Heart left ventricle (tissue), 16 donors: ENCODE measurements at places on chromosomes 13 and 19.

DNA sequence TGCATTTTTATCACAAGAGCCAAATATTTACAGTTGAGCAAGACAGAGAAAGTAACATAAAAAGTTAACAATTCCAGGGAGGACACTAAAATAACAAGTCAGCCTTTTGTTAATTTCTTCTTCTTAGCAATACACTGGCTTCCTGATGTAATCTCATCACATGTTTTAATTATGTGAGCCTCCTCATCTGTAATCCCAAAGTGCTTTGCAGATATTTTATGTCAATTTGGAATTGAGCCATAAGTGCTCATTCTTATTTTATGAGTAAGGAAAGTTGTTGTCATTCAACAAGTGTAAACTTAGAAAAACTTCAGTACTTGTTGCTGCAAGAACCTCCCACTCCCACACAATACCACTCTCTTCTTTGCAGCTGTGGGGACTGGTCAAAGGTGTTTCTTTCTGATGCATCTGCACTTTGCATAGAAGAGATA lies 223.6 kb downstream of the GPC6 start:
- DNase-seq: no peak

GRCh38 chr13:30849611-30850010 lies 56.5 kb upstream of the MEDAG start:
- DNase-seq: no peak

- DNase-seq: no peak
Observed at GRCh38 chr13:39016787-39017186, 21.1 kb downstream of the PROSER1 start.

GRCh38 chr13:101530293-101530692 lies 77.8 kb downstream of the ITGBL1 start:
- no peak for DNase-seq

- DNase-seq: no peak
Observed at GRCh38 chr13:98460516-98460915, 116.4 kb downstream of the STK24 start.

DNA sequence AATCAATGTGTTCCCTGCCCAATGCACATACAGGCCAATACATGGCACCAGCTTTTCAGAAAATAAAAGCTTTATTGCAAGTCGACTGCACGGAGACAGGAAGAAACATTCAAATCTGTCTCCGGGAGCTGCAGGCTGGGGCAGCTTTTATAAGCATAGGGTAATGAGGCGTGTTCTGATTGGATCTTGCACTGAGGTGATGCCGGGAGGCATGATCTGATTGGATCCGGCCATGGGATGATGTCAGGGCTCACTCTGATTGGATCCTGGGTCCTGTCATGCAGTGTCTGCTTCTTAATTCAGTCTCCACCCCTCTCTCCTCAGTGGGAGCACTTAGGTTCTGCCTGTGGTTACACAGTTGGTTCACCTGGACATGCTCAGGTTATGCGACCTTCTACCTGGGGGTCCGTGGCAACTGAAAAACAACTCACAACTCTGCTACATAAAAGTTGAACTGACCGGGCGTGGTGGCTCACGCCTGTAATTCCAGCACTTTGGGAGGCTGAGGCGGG lies 11.8 kb upstream of the FBN3 start:
- DNase-seq: no peak

- no peak for DNase-seq
Observed at GRCh38 chr13:100611678-100612492, 23.3 kb upstream of the GGACT start.

DNA sequence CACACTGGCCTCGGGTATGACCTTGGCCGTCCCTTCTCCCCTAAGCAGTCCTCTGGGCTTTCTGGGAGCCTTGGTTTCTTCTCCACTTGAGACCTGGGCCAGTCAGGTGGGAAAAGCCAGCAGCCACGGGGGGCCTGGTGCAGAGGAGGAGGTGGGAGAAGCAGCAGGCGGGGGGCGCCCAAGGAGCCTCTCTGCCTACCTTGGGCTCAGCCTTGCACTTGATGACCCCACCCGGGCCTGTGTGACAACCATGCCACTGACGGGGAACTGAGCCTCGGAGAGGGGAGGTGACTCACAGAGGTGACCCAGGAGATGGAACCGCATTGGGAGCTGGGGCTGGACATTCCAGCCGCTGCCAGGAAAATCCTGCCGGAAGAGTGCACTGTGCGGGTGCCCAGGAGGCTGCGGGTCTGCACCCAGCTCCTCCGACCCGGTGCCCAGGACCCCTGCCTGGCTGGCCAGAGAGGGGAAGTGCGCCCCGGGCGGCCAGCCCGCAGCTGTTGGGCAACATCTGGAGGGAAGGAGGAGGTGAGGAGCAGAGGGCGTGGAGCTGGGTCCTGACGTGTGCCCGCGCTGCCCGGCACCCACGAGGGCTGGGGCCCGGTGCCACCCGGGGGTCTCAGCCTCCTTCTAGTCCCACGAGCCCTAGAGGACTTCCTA lies 23.4 kb upstream of the SLC7A10 start:
- no peak for DNase-seq

- no peak for DNase-seq
Observed at GRCh38 chr13:46119883-46120614, 15.2 kb upstream of the CPB2 start.

- no peak for DNase-seq
Observed at GRCh38 chr13:28237944-28238343, 99.6 kb downstream of the PAN3 start.

GRCh38 chr13:71677124-71677523 lies 189.9 kb downstream of the DACH1 start:
- DNase-seq: no peak

DNA sequence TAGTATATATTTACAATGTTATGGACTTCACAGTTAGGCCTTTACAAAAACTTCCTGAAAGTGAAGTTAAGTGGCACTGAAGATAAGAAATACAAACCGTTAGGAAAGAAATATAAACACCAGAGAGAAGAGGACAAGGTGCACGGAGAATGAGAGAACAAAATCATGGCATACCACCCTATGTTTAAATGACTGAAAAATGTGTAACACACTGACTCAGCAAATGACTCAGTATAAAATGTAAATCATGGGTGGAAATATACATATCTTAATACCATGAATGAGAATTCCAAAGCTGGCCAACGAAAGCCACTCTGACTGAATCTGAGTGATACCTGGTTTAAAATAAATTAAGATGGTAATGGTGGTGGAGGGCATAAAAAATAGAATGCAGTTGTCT lies 260.8 kb downstream of the DNAJC15 start:
- no peak for DNase-seq

DNA sequence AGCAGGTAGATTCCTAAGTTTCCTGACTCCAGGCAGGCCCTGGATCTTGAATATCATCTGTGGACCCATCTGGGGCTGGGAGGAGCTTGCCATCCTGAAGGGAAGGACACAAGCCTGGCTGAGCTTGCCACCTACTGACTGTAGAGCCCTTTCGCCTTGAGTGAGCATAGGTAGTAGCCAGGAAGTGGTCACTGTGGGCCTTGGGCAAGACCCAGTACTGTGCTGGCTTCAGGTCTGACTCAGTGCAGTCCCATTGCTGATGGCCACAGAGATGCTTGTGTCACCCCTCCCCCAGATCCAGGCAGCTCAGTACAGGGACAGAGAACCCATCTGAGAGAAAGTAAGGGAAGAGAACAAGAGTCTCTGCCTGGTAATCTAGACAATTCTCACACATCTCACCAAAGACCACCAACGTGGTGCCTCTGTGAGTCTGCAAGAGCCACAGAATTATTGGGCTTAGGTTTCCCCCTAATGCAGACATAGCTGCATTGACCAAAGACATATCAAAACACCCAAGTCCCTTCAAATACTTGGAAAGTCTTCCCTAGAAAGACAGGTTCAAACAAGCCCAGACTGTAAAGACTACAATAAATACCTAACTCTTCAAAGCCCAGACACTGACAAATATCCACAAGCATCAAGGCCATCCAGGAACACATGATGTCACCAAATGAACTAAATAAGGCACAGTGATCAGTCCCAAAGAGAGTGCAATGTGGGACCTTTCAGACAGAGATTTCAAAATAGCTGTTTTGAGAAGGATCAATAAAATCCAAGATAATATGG lies 108.2 kb upstream of the WASF3 start:
- DNase-seq: no peak

DNA sequence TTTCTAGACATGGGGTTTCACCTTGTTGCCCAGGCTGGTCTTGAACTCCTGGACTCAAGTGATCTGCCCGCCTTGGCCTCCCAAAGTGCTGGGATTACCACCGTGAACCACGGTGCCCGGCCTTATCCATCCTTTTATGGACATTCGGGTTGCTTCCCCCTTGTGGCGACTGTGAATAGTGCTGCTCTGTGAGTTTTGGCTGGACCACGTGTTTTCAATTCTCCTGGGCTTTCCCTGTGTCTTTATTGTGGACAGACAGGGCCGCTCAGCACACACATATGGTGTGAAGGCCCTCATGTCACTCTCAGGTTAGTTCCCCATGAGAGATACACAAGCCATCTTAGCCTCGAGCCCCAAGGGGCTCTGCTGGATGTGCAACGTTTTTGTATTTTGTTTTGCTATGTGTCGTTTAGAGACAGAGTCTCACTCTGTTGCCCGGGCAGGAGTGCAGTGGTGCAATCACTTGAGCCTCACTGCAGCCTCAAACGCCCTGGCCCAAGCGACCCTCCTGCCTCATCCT lies 40.5 kb downstream of the MAU2 start:
- DNase-seq: peak; percentile 80

- no peak for DNase-seq
Observed at GRCh38 chr19:1465191-1466016, 13.6 kb downstream of the C19orf25 start.

DNA sequence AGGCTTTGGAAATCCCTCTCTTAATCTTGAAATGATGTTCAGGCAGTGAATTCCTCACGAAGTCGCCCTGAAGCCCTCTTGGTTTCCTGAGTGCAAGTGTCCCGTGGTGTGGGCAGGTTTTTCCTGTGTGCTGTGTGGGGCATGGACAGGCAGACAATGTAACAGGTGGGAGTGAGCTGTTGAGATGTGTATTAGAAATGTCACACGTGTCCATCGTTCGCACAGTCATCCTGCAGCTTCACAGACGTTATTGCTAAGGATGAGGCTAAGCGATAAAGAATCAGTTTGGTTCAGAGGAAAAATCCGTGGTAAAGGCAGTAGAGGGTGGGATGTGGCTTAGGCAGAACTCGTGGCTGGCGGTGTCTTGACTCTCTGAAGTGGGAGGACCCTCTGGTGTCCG lies 51.7 kb downstream of the SMARCA4 start:
- no peak for DNase-seq

DNA sequence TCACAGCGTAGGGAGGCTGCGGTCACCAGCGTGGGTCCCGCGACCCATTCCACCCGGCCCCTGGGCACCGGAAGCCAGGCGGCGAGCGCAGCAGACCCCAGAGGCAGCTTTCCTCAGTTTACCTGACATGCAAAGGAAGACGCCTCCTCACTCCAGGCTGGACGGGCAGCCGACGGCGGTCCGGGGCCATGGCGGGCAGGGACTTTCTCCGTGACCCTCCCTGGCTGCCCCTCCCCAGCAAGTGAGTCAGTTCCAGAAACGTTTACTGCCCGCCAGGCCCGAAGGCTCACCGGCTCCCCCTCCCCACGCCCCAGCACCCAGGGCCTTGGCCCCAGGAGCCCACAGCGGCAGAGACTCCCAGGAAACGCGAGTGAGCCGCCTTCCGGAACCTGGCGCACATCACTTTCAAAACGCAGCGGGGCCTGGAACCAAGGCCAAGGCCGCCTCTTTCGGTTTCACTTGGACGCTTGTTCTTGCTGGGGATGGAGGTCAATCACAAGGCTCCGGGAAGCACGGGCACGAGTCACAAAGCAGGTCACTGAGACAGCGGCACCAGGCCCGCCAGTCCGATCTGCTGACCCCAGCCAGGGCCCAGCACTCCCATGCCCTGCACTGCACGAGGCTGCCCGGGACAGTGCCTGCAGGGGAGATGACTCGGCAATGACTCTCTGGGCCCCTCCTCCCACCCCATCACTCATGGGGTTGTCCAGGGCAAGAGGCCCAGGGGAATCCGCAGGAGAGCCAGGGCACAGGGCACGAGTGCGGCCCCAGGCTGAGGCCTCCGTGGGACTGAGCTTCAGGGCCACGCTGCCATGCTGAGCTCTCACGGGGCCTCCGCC lies 5.3 kb downstream of the SBNO2 start:
- no peak for DNase-seq

DNA sequence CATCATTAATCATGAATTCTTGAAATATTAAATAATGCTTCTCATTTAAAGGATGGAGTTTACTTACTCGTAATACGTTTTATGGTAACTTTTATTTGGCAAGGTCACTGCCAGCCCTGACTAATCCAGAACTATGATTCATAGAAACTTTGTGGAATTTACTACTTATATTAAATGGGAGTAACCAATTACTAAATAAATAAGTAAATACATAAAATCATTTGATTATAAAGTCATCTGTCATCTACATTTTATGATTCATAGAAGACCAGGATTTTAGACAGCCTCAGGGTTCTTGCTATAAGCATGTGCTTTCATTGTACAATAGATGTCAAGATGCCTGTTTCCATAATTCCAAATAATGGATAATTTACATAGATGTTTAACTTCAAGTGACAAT lies 611.1 kb downstream of the TBC1D4 start:
- DNase-seq: no peak

GRCh38 chr13:64020126-64020525 lies 2604.5 kb upstream of the PCDH20 start:
- DNase-seq: no peak

GRCh38 chr13:31686670-31687425 lies 52.5 kb upstream of the RXFP2 start:
- no peak for DNase-seq

DNA sequence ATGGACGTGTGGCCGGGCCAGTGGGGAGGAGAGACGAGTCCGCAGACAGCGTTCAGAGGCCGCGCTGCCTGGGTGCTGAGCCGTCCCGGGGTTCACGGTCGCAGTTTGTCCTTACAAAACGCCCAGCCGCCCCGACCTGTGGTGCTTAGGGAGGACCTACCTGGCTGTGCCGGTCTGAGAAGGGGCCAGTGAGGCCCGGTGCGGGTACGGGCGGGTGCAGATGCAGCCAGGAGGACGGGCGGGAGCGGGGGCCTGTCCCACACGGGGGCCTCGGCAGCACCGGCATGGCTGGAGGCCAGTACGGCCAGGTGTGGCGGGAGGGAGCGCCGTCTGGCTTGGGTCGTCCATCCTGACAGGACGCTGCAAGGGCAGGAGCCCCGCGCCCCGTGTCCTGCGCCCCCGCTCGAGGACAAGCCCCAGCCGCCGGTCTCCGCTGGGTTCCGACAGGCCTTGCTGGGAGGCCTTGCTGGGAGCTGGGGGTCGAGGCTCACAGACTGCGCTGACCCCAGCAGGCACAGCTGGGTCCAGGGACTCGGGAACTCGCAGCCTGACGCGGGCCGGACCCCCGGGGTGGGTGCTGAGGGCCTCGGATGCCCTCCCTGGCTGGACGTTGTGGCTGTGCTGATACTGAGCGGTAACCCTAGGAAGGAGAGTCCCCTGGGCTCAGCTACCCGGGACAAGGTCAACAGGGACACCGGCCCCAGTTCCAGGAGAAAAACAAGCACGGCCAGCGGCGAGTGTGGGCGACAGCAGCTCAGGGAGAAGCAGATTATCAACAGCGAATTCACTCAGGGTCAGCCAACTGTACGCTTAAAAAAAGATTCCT lies 5.3 kb upstream of the PROZ start:
- DNase-seq: peak; percentile 71

- DNase-seq: no peak
Observed at GRCh38 chr13:96783057-96783456, 211.2 kb downstream of the OXGR1 start.

DNA sequence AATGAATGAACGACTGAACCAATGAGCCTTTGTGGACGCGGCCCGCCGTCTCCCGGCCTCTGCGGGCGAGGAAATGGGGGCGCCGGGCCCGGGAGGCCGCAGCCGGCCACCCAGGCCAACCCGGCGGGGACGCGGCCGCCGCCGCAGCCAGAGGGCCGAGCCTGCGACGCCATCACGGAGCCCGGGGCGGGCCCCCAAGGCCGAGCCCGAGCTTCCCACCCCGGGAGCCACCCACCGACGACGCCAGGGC lies 216 bp downstream of the SUGP2 start:
- no peak for DNase-seq
